ENCODE measurements at places on chromosomes 3 and 15.

- DNase-seq: no peak
These were observed 89.4 kb downstream of the COL6A6 start for GRCh38 chr3:130606336-130606735.

DNA sequence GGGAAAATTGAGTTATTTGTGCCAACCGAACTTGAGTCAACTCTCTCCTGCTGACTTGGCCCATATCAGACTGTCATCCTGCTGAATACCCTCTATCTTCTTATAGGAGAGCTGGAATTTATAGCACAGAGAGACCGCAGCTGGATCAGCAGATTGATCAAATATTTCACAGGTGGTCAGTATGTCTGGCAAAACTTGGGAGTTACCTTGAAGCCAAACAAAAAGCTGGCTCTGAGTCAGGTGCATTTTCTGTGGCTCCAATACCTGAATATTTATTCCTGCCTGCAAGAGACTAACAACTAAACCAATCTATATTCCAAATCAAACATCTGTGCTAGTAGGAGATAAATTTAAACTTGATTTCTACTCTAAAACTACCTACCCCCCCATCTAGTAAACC is 752.1 kb upstream of the ALCAM start:
- no peak for DNase-seq

DNA sequence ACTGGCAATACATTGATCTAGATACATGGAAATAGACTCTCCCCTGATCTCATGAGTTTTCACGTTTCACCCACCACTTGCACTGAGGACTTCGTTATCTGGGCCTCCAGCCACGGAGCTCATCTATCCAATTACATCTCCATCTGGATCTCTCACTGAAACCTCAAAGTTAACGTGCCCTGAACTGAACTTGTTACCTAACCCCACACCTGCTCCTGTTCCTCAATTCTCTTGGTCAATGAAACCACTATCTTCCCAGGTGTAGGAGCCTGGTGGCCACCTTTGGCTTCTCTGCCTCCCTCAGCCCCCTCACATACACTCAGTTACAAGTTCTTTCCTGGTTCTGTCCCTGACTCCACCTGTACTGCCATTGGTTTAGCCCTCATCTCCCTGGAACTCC is 9.7 kb downstream of the DGKG start:
- no peak for DNase-seq

DNA sequence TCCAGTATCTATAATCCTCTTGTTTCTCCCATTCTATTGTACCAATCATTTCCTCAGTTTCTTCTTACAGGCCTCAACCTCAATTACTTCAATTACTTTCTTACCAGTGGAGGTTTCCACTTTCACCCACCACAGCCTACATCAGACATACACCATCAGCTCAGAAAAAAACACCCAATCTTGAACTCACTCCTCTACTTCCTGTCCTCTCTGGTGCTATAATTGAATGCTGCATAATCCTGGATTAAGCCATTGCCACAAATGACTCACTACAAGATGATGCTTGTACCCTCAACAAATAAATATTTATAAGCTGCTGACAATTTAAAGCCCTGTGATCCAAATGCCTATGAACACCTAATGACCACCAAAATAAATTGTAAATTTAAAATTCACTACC is 18.5 kb downstream of the RYK start:
- no peak for DNase-seq

DNA sequence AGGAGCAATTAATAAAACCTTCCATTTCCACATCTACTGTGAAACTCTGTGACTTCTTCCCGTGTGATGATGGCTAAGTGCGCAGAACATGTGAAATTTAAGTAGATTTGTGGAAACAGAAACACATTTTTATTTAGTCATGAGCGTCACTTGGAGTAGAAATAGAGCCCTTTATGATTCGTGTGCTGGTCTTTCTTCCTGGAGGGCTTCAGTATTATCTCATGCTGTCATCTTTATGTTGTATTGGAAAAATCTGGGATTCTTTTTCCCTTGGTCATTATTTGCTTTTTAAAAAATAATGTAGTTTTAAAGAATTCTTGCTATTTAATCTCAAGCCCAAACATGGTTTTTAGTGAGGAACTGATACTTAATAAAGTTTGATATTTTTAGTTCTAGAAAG is 284.0 kb upstream of the CTDSPL start:
- DNase-seq: no peak

DNA sequence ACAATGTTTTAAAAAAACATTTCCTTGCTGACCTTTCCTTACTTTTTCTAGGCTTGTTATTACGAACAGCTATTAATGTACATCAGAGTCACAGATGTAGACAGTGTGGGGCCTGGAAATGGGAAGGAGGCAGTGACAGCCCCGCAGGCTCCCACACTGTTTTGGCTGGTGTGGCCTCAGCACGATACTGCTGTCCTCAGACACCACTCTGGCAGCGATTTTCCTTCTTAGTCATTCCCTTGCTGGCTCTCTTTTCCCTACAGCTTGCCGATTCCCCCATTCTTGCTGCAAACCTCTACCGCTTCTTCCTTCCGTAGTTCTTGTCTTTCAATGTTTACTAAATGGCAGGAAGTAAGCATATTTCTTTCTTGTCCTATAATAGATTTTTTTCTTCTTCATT is 113.1 kb downstream of the ABI3BP start:
- DNase-seq: no peak
